ENCODE measurements at places on chromosomes 4 and X.

DNA sequence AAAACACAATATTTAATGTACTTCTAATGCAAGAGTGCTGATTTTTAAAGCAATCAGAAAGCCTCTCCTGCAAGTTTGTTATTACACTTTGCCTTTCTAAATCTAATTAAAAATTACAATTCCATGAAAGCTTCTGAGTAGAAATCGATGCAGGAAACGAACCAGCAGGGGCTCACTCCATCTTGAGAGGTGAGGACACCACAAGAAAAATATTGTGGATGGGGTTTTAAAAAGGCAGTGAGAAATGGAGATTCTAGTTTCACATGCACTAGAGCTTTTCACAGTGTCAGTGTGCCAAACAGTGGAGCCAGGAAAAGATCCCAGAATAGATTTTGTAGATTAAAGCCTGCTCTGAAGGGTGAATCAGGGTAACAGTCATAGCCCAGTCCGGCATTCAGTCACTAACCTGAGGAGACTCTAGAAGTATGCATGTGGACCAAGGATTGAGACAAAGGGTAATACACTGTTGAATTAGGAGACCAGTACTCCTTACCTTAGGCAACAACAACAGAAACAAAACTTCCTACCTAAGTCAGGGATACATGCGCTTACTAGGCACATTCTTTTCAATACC lies 362.3 kb downstream of the NAF1 start:
- no peak for DNase-seq

- DNase-seq, result no peak
These were observed 4.2 kb upstream of the CFP start for GRCh38 chrX:47633689-47634590.

DNA sequence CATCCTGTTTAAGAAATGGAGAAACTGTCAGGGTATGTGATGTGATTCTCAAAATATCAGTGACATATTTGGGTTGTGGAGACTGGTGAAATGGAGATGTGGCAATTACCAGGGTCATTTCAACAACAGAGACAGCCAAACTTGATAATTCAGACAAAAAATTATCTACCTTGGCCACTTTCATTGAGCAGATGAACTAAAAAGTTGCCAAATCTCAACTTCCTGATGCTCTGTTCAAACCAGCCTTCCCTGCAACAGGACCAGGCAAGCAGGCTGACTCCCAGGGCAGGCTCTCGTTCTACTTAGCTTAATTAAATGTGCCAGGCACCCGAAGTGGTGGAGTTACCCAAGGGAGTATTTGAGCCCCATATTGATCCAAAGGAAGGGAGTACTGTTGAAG lies 199.6 kb downstream of the AFF2 start:
- DNase-seq, result no peak

GRCh38 chrX:48458711-48459110 lies 11.3 kb downstream of the SLC38A5 start:
- no peak for DNase-seq

DNA sequence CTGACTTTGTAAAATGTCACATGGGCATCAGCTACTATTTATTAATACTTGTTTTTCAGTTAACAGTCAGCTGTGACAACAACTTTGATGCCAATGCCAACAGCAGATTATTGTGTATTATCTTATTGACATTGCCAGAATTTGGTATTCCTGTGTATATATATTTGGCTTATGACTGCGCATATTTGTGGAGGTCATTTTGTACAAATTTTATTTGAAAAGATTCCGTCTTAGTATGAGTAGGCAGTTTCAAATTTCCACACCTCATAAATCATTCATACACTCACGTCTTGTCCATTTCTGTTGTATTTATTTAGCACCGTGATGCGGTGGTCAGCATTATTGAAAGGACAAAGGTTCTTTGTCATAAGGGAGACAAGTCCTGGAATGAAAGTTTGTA lies 558.2 kb upstream of the NDST4 start:
- DNase-seq, result no peak

- no peak for DNase-seq
These were observed 140.7 kb downstream of the BTC start for GRCh38 chr4:74653331-74654229.

- no peak for DNase-seq
These were observed 298.7 kb upstream of the EMCN start for GRCh38 chr4:100816436-100817045.

- no peak for DNase-seq
These were observed 45.5 kb downstream of the TSPAN7 start for GRCh38 chrX:38606821-38607220.

- DNase-seq, result no peak
These were observed 13.1 kb upstream of the PARM1 start for GRCh38 chr4:74919783-74920182.

- no peak for DNase-seq
These were observed 181.6 kb downstream of the PCDH7 start for GRCh38 chr4:30901461-30902451.

DNA sequence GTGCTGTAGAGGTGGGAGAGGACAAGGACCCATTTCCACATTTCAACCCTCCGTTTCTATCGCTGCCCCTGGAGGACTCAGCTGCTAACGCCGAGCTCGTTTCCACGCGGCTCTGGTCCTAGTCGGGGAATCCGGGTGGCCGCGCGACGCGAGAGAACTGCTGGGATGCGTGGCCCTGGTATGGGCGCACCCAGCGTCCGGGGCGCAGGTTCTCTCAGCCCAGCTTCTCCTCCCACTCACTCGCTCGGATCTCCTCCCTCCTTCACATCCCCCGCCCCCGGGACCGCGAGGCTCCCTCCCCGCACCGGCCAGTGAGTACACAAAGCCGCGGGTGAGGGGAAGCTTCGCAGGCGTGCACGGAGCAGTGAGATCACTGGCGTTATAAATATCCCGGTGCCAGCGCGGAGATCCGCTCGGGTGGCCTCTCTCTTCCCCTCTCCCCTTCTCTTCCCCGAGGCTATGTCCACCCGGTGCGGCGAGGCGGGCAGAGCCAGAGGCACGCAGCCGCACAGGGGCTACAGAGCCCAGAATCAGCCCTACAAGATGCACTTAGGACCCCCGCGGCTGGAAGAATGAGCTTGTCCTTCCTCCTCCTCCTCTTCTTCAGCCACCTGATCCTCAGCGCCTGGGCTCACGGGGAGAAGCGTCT lies at the start of gene FGF5:
FGF5 (plus strand) TSS at position 412 of the 649 bp plus-strand sequence; CDS start at position 573, 161 bp downstream.
- peak; percentile 20 for DNase-seq

DNA sequence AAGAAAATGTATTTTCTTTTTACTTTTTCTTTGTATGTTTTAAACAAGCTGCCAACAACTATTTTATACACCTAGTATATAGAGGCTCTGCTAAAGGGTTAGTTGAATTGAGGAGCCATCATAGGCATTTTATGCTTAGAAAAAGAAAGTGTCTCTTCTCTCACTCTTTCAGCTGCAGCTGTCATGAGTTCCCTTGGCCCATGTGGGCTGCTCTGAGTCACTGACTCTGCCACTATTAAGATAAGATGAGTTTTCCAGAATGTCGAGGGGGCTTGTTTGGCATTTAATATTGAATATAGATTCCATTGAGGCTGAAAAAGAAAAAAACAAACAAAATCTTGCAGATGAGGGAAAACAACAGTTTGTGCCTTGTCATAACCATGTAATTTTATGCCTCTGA lies 126.0 kb upstream of the PAQR3 start:
- DNase-seq, result no peak

DNA sequence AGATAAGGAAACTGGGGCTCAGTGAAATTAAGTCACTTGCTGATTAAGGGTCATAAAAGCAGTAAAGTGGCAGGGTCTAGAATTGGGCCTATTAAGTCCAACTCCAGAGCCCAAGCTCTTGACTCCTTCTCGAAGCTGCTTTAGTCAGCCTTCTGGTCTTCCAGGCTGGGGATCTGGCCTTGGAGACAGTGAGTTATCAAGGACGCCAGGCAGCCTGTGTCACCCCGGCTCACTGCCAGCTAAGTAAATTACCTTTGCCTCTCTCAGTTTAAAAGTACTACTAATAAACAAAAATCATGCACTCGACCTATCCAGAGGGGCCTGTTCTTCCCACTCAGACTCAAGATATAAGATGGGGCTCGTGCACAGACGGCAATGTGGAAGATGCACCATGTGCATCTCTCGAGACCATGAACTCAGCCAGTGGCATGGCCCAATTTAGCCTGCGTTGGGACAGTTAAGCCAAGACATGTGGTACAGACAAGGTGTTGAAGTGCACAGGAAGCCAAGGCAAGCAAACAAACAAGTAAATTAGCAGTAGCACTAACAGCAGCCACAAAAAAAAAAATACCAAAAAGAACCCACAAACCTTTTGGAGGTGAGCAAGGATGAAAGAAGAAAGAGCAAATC lies 62.0 kb upstream of the MAP3K15 start:
- DNase-seq, result no peak

DNA sequence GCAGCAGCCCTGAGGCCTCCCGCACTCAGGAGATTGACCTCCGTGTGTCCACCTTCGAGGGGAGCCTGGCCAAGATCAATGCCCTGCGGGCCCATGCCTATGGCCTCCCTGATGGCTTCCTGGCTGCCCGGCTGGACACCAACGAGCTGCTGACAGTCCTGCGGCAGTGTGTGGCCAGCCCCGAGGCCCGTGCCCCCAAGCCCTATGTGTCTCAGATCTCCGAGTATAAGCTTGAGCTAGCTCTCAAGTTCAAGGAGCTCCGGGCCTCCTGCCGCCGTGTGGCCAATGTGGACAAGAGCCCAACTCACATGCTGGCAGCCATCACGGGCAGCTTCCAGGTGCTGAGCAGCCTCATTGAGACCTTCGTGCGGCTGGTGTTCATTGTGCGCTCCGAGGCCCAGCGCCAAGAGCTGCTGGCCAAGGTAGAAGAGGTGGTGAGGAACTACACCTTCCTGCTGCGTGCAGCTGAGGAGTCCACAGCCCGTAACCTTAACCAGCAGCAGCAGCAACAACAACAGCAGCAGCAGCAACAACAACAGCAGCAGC lies 25.5 kb upstream of the PRPS1 start:
- no peak for DNase-seq

GRCh38 chr4:2071912-2072867 lies 13.1 kb downstream of the NAT8L start:
- DNase-seq, result peak; percentile 54

- DNase-seq, result no peak
These were observed 4.6 kb downstream of the RAB33A start for GRCh38 chrX:130176354-130176776.

GRCh38 chr4:17771284-17771908 lies 10.0 kb downstream of the FAM184B start:
- no peak for DNase-seq

DNA sequence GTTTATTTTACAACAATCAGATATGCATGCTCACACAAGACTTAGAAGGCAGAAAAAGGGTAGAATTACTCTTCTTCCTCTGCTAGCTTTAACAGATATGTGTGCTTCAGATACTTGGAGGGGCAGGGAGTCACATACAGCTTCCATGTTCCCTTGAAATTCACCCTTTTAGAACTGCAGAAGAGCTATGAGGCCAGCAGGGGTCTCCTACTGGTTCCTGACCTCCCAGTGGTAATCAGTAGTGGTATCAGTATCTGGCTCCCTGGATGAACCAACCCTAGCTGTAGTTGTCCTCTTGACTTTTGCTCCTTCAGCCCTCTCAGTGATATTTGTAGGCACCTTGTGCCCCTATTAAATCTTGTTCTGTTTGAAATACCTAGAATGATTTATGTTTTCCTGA lies 81.5 kb downstream of the RCHY1 start:
- DNase-seq, result no peak

- DNase-seq, result no peak
These were observed 394 bp upstream of the DYNLT3 start for GRCh38 chrX:37847733-37848197.

DNA sequence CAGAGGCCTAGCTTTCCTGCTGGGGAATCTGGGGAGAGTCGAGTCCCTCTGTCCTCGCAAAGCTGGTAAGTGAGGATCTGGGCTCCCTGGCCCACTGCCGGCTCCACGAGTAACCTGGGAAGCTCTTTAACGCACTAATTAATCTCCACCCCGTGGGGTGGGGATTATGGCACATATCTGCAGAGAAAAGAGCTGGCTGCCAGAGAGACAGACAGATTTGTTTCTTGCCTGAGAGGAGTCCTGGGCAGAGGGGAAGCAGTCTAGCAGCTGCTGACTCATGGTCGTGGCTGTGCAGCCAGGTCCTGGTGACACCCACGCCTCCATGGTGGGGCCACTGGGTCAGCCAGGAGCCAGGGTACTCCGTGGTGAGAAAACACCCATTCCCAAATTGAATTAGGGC lies 14.0 kb downstream of the SORCS2 start:
- no peak for DNase-seq

GRCh38 chr4:150768497-150768896 lies 186.5 kb downstream of the MAB21L2 start:
- DNase-seq, result no peak

- no peak for DNase-seq
These were observed 578.7 kb upstream of the PABPC4L start for GRCh38 chr4:134780244-134780643.

- DNase-seq, result no peak
These were observed 93.8 kb downstream of the SLC2A9 start for GRCh38 chr4:9927341-9928007.

- no peak for DNase-seq
These were observed 78.1 kb downstream of the EVC start for GRCh38 chr4:5789141-5789540.

GRCh38 chr4:66430856-66431255 lies 760.6 kb upstream of the EPHA5 start:
- DNase-seq, result no peak

- no peak for DNase-seq
These were observed 230.0 kb downstream of the CCSER1 start for GRCh38 chr4:90357117-90357710.

- peak; percentile 52 for DNase-seq
These were observed 49.0 kb upstream of the ZNF157 start for GRCh38 chrX:47321386-47321785.

DNA sequence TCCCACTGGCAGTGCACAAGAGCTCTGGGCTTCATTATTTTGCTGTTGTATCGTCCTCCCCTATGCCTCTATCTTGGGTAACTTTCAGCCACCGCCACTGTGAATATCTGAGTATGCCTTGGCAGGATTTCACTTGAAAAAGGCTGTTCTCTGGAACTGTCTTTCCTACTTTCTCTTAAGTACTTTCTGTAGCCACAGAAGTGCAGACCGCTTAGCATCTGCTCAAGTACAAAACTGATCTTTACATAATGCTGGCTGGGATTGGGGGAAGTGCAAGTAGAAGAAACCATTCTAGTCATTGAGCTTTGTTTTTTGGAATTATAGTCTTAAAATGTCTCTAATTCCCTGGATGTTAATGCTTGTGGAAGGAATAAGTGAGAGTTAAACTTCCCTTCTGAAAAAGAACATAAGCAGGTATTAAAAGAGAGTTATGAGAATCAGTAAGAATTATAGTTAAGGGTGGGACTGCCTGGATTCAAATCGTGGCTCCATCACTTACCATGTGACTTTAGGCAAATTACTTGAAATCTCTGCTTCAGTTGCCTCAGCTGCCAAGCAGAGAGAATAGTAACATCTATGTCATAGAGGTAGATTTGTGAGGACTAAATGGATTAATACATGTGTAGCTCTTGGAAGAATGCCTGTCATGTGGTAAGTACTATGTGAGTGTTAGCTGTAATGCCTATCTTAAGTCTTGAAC lies 77.5 kb downstream of the MID1IP1 start:
- DNase-seq, result no peak

- no peak for DNase-seq
These were observed 1.6 kb upstream of the HTR2C start for GRCh38 chrX:114582264-114582632.

GRCh38 chr4:85725721-85726170 lies 250.8 kb downstream of the ARHGAP24 start:
- no peak for DNase-seq

GRCh38 chr4:189858435-189858834 lies 82.2 kb upstream of the FRG1 start:
- no peak for DNase-seq

Data from anterior cingulate cortex (tissue), 58 donors.